ENCODE measurements at places on chromosomes 16 and 17.

DNA sequence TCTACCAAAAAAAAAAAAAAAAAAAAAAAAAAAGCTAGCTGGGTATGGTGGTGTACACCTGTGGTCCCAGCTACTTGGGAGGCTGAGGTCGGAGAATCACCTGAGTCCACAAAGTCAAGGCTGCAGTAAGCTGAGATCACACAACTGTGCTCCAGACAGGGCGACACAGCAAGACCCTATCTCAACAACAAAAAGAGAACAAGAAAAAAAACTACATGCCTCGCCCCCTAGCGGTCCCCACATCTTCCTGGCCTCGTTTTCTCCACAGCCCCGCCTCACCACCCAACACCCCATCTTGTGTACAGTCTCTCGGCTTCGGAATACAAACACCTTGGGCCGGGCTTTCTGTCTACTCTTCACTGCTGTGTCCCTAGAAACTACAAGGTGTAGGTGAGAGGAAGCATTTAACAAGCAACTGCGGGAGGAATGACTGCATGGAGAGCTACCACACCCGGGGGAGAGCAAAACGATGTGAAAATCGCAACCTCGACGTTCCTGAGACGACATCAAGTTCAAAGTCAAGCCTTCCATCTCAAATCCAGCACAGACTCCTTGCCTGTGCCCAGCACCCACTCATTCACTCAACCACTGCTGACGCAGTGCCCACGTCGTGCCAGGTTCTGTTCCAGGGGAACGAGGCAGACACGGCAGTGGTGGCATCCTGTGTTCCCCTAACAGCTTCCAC lies 9.0 kb downstream of the NTAN1 start:
- DNase-seq = no peak

GRCh38 chr16:84026606-84027005 lies 16.0 kb downstream of the SLC38A8 start:
- no peak for DNase-seq

GRCh38 chr16:1781758-1782407 lies 488 bp downstream of the SPSB3 start:
- no peak for DNase-seq

- DNase-seq = no peak
Measured at GRCh38 chr16:974611-975261, 4.0 kb upstream of the LMF1 start.

Data from fibroblast of skin of left quadriceps (primary cell).